ENCODE measurements at places on chromosomes 16 and 17. TPM values are rescaled to one million over a fixed set of nuclear protein-coding genes. Genes with fewer than 3 reads are reported as not detected.

ACSF2 gene
- 107 TPM for total RNA-seq

GAS2L2 gene
- 0.11 TPM for total RNA-seq

- H3K36me3 ChIP-seq: no peaks in the 10 kb centered on the region
- H3K27me3 ChIP-seq: peaks cover 17% of the 10 kb centered on the region
- no peak overlapping the region for H3K4me3 ChIP-seq
Observed at GRCh38 chr17:61593426-61593825, 2.4 kb upstream of the NACA2 start.

- H3K27me3 ChIP-seq: no peaks in the 10 kb centered on the region
- no peak for DNase-seq
- peaks cover 8% of the 10 kb centered on the region for H3K36me3 ChIP-seq
- H3K4me1 ChIP-seq: peaks cover 9% of the 10 kb centered on the region
Observed at GRCh38 chr17:55152236-55152635, 112.5 kb upstream of the HLF start.

GRCh38 chr16:66471716-66472393 is 44.8 kb downstream of the BEAN1 start:
- H3K27me3 ChIP-seq: peaks cover 15% of the 10 kb centered on the region
- H3K36me3 ChIP-seq: no peaks in the 10 kb centered on the region
- DNase-seq: no peak
- no peak overlapping the region for H3K4me3 ChIP-seq

- H3K27me3 ChIP-seq: peaks cover 60% of the 10 kb centered on the region
- no peak overlapping the region for H3K27ac ChIP-seq
- peaks cover 8% of the 10 kb centered on the region for H3K4me1 ChIP-seq
- no peak for DNase-seq
Observed at GRCh38 chr17:35345926-35346771, 27.3 kb downstream of the SLFN11 start.

Data from mesothelial cell of epicardium (in vitro differentiated cells).